Cortex of kidney (tissue), 1 donor: ENCODE measurements at places on chromosomes 11 and 22.

DNA sequence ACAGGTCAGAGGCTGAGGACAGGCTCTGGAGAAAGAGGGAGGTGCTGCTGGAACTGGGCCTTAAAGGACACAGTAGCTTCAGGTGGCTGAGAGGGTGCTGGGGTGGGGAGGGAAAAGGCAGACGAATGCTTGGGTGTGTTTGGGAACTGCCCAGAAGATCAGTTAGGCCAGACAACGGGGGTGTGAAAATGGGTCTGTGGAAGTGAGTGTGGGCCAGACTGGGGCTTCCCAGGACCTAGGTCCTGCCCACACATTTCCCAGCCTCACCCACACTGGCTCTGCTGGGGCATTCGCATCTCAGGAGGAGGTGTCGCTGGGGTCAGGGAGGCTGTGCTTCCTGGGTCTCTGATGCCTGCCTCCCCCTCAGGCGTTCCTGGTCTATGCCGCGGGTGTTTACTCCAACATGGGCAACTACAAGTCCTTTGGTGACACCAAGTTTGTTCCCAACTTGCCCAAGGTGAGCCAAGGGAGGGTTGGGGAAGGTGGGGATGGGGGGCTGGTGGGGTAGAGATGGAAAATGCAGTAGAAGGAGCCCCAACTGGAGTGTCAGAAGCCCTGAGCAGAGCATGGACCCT lies 4.7 kb downstream of the DPP3 start:
- DNase-seq, result no peak

- no peak for DNase-seq
Measured at GRCh38 chr11:96905143-96905542, 515.3 kb downstream of the JRKL start.

DNA sequence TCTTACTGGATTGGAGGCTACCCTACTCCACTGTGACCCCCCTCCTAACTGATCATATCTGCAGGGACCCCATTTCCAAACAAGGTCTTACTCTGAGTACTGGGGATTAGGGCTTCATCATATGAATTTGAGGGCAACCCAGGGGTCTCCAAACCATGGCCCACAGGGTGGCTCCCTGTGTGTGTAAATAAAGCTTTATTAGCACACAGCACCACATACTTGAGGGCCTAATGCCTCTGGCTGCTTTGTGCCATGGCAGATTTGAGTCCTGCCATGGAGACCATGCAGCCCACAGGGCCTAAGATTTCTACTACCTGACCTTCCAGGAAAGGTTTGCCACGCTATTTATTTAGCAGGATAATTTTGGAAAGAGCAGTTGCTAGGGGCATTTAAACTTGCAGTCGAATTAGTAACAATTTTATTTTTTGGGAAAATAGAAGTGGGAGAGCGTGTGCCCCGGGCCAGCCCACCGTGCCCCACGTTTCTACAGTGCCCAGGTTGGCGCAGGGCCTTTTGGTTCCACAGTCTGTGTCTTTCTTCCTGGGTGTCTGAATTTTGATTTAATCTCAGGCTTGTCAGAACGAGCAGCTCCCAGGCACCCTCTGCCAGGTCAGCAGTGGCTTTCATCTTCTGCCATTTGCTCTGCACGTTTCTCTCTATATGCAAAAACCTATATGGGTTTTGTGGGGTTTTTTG lies 92.3 kb downstream of the KCNQ1 start:
- DNase-seq, result no peak

DNA sequence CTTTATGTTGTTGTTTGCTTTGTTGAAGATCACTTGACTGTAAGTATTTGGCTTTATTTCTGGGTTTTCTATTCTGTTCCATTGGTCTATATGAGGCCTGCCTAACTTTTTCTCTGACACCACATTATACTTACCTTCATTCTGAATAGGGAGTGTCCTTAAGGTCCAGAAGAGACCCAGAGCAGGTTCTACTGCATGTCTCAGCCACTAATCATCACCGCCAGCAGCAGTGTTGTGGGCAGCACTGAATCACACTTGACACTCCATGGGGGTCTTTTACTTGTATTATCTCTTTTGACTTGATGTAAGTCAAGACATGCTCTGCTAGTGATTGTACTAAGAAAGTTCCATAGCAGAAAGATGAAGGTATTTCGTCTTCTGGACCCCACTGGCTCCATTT lies 274.9 kb downstream of the TENM4 start:
- DNase-seq, result no peak

DNA sequence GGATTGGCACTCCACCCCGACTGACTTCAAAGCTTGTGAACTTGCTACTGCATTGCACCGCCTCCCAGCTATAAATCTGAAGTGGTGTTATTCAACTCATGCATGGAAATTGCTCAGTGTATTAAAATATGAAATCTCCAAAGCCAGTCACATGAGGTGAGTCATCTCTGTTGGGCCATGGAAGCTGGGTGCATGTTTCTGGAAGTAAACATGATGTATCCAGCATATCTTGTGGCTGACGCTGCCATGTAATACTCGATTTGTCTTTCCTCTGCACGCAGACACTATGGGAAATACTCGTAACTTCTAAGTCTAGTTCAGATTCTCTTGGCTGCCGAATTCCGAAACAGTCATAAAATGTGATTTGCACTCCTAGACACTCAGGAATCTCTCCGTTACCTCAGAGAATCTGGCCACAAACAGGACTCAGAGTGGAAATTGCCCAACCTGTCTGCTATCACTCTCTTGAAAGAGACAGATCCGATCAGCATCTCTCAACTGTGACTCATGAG lies 154.9 kb upstream of the MPPED2 start:
- DNase-seq, result no peak

DNA sequence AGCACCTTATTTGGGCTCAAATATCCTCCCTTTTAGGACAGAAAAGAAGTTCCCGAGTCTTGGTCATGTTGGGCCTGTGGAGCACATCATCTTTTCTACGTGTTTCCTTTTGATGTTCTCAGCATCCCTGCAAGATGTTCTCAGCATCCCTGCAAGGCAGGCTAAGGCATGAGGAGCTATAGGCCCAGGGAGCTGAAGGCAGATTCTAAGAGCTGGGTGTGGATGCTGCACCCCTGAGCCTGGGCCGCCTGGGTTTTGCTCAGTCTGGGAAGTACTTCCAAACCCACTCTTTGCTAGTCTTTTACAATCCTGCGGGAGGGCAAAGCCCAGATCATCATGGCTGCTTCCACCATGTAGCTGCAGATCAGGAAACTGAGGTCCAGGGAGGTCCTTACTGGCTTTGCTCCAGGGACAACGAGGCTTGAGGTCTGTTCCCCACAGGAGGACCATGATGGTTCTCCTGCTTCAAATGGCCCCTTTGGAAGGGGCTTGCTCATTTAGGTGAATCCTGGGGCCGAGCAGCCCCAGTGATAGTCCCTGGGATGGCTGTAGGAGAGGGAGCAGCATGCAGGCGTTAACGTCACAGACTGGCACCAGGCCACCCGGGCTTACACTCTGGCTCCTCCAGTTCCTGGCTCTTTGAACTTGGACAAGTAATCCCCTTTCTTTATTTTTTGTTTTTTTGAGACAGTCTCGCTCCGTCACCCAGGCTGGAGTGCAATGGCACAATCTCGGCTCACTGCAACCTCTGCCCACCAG lies 10.6 kb downstream of the LRRC75B start:
- DNase-seq, result no peak
